ENCODE measurements at places on chromosomes 3 and 15. TPM values are rescaled to one million over a fixed set of nuclear protein-coding genes. Genes with fewer than 3 reads are reported as not detected.

DNA sequence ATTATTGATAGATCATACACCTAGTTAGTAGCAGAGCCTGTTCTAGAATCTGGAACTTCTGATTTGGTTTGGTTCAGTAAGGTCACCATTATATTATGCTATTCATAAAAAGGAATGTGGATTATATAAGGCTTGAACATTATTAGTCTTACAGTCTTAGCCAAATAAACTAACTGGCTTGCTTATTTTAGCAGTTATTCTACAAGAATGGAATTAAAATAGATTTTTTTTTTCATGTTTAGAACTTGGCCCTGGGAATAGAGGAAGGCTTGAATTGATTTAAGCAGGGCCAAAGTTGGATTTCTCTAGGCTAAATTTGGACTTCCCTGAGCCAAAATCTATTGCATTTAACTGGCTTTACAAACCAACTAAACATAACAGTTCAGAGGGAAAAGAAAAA is 24.4 kb downstream of the DTWD1 start:
- no peak for DNase-seq

The CA12 gene
- total RNA-seq, result 0.74 TPM

The MUC13 gene
- total RNA-seq, result not detected

DNA sequence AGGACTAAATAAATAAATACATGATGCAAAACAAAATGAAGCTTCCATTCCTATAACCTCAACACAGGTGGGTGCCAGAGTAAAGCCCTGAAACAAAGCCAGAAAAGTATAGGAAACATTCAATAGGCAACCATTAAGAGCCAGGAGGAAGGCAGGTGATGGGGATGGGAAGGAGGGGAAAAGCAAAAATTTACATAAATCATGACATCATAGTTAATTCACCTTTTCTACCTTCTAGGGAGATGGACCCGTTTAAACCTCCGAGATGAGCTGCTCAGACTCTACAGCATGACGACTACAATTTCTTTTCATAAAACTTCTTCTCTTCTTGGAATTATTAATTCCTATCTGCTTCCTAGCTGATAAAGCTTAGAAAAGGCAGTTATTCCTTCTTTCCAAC is 27.9 kb downstream of the TM4SF4 start:
- DNase-seq, result no peak

The PLCL2 gene
- total RNA-seq, result 76.9 TPM

The RPL29 gene
- 663 TPM for total RNA-seq

The MELTF gene
- 3.6 TPM for total RNA-seq

DNA sequence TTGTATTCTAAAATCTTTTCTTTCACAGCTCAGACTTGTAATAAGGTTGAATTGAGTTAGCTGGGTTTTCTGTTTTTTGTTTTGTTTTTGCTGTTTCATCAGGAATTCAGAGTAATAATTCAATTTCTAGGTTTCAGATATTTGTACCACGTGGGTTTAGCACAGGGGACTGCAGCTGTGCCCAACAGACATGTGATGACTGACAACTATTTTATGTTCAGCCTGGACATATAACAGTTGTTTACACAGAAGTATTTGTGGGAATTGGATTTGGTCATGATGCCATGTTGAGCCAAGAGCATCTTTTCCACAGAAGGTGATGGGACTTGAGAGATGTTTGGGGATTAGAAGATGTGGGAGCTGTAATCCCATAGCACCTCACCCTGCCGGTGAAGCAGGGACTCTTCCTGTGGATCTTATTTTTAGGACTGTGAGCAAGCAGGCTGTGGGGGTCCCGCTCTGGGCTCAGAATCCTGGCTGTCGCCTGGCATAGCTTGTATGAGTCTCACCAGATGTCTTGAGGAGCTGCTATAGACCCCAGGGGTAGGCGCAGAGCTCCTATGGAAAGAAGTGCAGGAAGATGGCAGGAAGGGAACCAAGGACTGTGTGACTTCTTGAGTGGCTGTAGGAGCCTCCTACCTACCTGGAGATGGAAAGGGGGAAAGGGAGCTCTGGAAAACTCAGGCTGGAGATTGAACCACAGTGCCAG is 23.7 kb downstream of the PXYLP1 start:
- DNase-seq, result no peak

GRCh38 chr3:50639055-50639494 is 22.1 kb downstream of the MAPKAPK3 start:
- DNase-seq, result no peak
